ENCODE measurements at places on chromosomes 7 and 10. TPM values are rescaled to one million over a fixed set of nuclear protein-coding genes. Genes with fewer than 3 reads are reported as not detected.

BMPR1A gene
- 121 TPM for total RNA-seq

PROSER2 gene
- total RNA-seq = 10.3 TPM

ZNF365 gene
- 5.8 TPM for total RNA-seq

WDR86 gene
- 6.3 TPM for total RNA-seq

All from gastroesophageal sphincter (tissue), 4 donors.